ENCODE measurements at places on chromosomes 12 and 14.
A peak's percentile ranks its signal among the peaks of the same experiment; 100 is the strongest.

DNA sequence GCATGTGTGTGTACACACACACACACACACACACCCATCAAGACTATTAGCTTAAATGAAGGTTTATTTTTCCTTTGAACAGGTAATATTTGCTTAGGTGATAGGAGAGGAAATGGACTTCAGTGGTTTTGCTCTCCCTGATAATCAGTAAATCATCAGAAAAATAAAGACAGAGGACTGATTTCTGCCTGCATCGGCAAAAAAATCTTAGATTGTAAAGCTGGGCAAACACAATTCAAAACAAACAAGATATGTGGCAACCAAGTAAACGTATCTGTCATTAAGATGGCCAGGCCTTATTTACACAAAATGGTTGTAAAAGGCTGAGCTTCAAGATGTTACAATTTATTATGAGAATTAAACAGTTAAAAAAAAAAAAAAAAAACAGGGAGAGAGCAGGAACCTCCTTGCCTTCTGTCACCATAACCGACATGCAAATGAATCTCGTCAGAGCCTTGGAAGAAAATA, 31.3 kb downstream of the PRKD1 start:
- DNase-seq, result no peak

DNA sequence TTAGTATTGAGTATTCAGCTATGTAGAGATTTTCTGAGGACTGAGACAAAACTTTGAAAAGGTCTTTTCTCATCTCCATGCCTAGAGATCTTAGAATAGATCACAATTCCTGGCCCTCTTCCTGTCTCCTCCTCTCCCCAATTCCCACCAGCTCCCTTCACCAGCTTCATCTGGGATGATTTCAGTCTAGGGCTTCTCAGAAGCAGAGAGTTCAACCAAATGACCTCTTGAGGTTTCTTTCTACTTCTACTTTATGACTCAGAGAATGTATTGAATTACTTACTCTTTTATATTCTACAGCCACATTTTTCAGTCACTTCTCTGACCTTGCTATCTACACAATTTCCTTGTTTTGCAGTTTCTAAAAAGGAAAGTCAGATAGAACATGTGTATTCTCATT, 19.4 kb upstream of the SNX6 start:
- DNase-seq, result no peak

DNA sequence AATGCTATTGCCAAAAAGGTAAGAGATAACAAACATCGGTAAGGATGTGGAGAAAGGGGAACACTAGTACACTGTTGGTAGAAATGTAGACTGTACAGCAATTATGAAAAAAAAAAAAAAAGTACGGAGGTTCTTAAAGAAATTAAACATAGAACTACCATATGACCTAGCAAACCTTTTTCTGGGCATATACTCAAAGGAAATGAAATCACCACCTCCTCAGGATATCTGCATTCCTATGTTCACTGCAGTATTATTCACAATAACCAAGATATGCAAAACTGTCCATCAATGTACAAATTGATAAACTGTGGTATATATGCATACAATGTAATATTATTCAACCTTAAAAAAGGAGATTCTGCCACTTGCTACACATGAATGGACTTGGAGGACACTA, 60.7 kb downstream of the INSM2 start:
- DNase-seq, result no peak

DNA sequence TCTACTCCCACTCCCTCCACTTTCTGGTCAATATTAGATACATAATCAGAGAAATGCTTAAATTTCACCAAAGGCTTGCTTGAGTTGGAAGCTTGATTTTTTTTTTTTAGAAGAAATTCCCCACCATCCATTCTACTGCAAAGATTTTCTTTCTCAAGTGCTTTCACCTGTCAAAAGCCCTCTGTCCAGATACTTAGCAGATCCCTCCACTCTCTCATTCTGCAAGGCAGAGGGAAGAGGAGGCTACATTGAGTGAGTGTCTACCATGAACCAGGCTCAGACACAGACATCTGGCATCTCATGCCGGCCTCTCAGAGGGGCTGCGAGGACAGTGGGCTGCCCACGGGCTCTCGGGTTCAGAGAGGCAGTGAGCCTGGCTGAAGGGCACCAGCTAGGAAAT, 127.6 kb upstream of the GSC start:
- no peak for DNase-seq

GRCh38 chr14:92004062-92004461, 35.8 kb downstream of the TRIP11 start:
- DNase-seq, result no peak

DNA sequence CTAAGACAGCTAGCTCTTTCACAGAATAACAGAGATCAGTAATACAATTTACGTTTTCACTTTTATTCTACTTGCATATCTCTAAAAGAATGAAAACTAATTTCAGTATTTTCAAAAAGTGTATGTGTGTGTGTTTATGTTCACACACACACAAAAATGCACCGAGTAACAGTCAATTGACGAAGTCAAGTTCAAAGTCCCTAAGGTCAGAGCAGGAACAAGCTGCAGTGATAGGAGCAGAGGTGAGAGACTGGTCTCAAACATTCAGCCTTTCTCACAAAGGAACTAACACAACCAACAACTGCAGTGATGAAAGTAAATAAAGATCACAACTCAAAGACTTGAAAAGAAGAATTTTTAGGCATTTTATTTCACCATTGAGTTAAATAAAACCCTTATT, 429.7 kb downstream of the C12orf50 start:
- DNase-seq, result no peak

DNA sequence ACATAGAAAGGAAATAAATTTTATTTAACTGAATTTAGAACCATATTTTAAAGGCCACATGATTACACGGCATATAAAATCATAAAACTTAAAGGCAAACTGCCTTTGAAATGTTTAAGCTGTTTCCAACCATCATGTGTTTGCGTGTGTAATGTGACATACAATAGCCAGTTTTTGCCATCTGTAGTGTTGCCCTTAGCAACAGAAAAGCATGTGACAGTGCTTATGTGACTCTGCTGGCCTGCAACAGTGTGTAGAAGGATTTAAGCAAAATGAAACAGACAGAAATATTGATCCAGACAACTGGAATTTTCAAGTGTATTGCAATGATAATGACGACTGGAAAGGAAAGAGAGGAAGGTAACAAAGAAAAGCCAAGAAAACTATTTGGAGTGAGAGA, 49.5 kb downstream of the TSPAN19 start:
- DNase-seq, result no peak

DNA sequence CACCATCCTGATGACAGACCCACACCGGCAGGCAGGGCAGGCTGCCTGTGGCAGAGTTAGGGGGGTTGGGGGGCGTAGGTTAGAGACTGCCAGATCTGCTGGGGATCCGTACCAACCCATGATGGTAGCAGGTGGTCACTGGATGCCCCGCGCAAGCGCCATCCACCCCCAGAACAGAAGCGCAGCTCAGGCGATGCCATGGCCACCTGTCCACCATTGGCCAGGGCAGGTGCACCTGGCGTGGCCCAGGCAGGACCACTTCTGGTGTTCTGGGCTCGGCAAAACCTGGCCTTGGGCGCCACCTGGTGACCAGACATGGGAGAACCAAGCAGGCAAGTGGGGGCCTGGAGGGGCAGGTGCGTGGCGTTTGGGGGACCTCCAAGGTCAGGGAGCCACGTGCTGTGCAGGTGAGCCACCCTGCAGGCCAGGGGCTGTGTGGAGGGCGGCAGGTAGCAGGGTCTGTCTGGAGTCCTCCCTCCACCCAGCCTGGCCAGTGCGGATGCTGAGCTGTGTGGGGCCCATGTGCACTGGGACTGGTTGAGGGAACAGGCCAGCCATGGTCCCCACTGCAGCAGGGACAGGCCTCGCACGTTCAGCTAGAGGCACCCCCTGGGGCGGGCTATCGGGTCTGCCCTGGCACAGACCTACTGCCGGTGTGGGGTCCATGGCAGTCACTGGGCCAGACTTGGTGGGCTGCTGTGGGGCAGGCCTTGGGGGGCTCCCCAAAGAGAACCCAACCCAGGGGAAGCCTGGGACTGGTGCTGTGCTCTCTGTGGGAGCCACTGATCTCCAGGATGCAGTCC, 15.6 kb downstream of the BAG5 start:
- peak; percentile 69 for DNase-seq

GRCh38 chr12:60027266-60027665, 431.4 kb downstream of the SLC16A7 start:
- DNase-seq, result no peak

DNA sequence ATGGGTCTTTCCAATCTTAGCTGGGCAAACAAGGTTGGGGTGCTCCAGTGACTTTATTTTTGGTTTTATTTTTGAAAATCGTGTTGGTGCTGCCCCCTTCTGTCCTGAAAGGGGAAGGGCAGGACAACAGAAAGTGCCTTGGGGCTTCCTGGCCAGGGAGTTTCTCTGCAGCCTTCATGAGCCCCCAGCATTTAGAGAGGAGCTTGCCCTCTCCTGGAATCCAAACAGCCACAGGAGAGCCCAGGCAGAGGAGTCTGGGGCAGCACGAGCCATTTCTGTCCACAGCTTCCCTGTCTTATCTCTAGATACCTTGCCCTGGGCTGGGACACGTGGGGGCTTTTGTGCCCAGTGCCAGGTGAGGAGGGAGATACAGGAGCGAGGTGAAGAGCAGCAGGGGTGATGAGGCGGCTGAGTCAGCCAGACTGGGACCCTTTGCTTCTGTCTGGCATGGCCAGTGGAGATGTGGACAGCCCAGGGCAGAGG, 4.4 kb upstream of the C1RL start:
- no peak for DNase-seq

DNA sequence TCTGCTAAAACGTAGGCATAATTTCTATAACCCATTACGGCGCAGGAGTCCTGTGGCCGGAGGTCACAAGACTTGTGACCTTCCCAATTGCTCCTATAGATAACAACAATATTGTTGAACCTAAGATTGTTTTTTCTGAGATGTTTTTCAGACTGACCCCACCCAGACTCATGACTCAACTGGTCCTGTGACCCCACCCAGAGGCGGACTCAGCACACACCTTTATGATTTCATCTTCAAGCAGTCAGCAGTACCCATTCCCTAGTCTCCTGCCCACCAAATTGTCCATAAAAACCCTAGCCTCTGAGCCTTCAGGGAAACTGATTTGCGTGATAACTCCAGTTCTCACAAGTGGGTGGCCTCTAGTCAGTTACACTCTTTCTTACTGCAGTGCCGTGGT, 5.9 kb upstream of the PPP4R3A start:
- no peak for DNase-seq

GRCh38 chr14:85867450-85867849, 337.5 kb downstream of the FLRT2 start:
- no peak for DNase-seq

DNA sequence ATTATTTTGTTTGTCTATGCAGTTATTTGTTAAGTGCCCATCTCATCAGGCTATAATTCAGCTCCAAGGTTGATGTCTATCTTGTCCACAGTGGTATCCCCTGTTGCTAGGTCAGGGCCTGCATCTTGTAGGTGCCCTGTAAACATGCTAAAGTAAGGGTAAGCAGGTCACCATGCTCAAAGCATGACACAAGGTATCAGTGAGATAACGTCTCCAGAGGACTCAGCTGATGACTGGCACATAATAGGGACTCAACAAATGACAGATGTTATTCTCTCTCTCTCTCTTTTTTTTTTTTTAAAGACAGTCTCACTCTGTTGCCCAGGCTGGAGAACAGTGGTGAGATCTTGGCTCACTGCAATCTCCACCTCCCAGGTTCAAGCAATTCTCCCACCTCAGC, 2.3 kb downstream of the SDSL start:
- DNase-seq, result no peak

GRCh38 chr14:26199590-26200370, 398.1 kb downstream of the NOVA1 start:
- no peak for DNase-seq

DNA sequence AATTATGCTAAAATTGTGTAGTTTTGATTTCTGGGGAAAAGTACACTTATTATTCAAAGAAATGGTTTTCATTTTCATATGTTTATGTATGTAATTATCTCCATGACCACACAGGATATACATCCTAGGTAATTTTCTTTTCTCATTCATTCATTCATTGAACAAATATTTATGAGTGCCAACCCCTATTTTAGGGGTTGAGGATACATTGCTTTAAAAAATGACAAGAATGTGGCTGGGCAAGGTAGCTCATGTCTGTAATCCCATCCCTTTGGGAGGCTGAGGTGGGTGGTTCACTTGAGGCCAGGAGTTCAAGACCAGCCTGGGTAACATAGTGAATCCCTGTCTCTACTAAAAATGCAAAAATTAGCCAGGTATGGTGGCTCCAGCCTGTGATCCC, 40.9 kb downstream of the SGPP1 start:
- no peak for DNase-seq

DNA sequence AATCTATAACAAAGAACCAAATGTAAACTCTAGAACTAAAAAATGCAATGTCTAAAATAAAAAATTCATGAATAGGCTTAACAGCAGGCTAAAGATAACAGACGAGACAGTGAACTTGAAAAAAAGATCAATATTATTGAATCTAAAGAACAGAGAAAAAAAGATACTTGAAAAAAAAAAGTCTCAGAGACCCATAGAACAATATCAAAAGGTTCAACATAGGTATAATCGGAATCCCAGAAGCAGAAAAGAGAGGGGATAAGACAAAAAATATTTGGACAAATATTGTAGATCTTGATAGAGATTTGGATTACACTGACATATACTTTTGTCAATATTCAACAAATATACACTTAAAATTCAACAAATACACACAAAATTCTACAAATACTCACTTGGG, 56.6 kb downstream of the TC2N start:
- DNase-seq, result no peak
